Posterior vena cava (tissue), 2 donors: ENCODE measurements at places on chromosomes 2 and 18.

DNA sequence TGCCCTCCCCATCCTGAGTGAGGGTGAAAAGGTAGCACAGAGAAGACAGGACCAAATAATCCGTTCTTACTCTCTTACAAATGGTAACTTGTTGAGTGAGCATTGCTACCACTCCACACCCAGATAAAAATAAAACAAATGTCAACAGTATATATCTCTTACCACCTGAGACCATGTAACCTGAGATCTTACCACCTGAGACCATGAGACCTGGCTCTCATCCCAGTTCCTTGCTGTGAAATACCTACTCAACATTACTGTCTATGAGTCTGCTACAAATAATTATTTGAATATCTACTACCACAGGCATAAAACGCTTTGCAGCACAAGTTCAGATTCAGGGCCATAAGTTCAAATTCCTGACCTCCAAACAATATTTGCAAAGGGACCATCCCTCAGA lies 234.7 kb downstream of the C1D start:
- no peak for DNase-seq

DNA sequence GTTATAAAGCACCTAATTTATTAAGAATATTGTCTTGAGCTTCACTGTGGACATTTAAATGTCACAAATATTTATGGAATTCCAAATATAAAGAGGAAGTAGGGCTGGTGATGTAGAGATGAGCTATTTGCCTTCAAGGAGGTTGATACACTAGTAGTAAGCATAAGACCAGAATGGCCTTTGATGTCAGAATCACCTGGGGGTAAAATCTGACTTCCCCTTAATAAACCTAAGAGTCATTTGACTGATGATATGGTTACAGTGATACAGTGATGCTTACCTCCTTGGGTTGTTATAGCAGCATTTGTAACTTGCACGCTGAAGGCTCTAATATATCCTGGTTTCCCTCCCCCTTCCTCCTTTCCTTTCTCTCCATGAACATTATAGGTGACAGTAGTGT lies 143.7 kb downstream of the CERS6 start:
- DNase-seq, result no peak

DNA sequence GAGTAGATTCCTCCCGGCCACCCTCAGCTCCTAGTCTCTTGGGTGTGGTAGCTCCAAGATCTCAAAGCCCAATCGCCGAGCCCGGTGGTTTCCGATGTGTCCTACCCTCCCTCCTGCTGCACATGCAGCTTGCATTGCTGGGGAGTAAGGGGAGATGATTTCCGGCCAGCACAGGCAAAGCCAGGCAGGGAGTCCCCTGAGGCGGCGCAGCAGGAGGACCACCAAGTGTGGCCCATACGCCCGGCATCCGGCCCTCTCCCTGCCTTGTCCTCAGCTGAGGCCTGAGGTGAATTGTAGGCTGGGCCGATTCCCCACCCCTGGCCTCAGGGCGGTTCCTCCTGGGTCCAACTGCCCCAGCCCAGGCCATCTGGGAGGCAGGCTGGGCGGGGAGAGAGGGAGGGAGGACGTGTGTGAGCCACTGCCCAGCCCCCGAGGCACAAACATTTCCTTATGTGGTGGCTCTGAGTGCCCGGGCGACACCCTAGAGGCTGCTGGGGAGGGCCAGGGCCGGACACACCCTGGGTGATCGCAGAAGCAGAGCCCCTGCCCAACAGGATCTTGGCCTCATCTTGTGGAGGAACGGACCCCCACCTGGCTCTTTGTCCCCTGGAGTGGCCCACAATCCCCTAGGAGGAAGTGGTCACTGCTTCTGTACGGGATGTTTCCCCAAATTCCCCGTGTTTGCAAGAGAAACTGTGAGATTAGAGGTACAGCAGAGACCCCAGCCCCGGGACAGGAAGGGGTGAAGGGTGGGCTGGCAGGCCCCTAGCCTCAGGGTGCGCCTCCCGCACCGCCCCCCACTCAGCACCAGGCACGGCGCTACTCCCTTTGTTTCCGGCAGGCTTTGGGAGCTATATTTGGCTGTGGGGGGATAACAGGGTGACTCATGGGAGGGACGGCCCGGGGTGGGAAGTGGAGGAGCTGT lies 41.9 kb upstream of the PTMA start:
- DNase-seq, result peak; percentile 98

- no peak for DNase-seq
Observed at GRCh38 chr2:40511661-40512213, 59.8 kb upstream of the SLC8A1 start.

DNA sequence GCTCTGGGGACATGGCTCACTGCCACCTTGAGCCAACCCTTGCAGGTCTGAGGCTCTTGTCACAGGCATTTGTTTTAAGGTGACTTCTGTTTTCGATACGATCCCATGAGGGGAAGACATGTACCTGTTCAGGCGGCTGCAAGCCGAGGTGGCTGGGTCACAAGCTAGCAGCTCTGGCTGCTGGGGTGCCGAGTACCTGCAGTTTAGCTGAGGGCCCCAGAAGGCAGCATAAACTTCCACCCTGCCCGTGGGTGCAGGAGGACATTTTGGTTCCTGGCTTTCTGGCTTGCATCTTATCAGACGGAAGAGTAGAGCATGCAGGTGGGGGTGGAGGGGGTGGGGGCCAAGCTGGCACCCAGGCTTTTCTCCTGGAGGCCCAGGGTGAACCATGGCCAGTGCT lies 28.4 kb downstream of the COA5 start:
- no peak for DNase-seq

DNA sequence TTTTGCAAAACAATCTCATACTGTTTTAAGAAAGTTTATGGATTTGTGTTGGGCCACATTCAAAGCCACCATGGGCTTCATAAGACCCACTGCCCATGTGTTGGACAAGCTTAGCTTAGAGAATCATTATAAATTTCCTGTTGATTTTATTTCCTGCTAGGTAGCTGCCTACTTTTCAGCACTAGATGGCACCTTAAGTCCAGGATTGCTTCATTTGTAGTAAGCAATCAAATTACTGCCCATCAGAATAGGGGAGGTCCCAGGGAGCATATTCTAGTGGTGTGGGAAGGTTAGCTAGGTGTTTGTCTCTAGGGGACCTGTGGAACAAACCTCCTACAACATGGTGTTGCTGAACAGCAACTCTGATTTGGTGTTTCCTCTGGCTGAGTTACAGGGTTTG lies 11.0 kb upstream of the DCDC2C start:
- no peak for DNase-seq

- peak; percentile 15 for DNase-seq
Observed at GRCh38 chr2:232983669-232984140, 29.4 kb downstream of the NGEF start.

DNA sequence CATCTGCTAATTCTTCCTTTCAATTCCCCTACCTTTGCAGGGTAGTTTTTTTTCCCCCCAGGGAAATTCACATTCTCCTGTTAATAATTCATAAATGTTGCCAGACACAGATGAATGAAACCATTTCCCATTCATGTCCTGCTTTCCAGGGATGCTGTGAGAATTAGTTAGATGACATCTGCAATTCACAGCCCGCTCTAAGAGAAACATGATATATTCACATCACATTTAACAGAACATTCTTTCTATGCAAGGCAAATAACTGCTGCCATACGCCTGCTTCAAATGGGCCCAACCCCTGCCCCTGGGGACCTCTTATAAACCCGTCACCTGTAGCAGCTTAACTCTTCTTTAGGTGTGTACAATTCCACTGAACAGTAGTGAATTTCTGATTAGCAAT lies 110.6 kb upstream of the CTAGE1 start:
- no peak for DNase-seq

DNA sequence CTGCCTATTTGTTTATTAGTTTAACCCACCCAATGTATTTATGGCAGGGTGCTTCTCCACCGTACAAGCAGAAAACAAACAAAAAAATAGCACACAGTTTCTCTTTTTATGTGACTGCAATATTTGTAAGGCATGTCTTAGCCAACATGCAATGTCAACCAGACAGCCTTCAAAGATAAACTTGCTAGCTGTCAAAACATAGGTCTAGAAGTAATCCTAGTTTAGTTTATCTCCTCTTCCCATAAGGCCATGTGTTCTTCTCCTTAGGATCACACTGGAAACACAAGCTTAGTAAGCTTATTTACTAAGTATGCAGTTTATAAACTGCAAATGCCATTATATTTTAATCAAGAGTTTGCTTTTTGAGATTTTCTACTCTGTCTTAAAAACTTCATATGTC lies 75.6 kb downstream of the LDAH start:
- DNase-seq, result no peak

DNA sequence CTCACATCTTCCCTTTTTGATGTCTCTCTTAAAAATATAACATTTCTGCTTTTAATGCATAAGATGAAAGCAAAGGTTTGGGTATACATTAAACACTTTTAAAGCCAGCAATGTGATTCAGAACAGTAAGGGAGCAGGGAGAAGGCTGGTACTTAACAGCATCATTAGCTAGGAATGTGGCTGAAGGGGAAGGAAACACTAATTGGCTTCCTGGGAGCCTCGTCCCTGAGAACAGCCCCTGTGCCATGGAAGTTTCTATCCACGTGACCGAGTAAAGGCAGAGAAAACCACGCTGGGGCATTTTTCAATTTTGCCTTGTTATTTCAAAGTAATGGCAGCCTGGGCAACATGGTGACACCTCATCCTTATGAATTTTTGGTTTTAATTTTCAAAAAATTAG lies 109.2 kb upstream of the GPC1 start:
- peak; percentile 23 for DNase-seq

DNA sequence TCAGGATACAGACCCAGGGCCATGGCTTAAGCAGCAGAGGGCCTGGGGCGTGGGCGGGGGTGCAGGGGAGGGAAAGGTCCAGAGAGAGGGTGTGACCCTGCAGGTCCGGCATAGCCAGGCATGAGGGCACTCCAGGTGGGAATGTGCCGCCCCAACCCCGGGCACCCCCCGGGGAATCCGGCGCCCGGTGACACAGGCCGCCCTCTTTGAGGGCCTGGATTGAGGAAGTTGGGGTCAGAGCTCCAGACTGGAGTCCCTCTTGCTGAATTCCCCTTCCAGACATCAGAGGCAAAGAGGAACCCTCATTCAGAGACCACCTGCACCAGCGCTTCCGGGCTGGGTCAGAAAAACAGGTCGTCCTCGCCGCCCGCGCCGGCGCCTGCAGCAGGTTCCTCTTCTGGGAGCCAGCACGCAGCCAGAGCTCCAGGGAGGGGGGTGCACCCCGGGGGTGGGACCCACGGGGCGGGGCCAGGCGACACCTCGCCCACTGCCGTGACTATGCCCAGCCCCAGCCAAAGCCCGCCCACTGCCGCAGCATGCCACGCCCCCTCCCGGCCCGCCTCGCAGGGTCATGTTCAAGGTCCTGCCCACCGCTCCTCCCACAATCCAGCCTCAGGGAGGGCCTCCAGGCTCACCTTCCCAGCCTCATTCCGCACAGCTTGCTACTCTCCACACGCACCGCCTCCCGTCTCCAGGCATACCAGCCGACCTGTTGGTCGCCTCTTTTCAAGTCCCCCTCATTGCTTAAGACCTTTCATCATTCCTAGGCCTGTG lies 98.3 kb upstream of the ID2 start:
- peak; percentile 97 for DNase-seq

DNA sequence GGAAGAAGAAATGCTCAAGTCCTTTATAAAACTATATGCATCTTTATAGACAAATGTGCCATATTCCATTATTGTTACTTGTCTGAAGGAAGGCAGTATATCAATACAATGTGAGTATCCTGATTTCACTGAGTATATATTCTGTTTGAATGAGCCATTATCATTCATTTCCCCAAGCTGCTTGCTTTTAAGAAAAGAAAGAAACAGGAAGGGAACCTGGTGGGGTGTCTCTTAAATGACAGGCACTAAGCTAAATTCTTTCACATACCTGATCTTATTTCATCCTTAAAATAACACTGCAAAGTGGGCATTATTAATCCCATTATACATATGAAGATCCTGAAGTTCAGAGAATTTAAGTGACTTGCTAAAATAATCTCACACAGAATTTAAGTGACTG lies 307.9 kb downstream of the SLC8A1 start:
- DNase-seq, result no peak

GRCh38 chr18:56322406-56322805 lies 316.0 kb downstream of the TXNL1 start:
- DNase-seq, result no peak

GRCh38 chr2:79393806-79394484 lies 118.9 kb upstream of the CTNNA2 start:
- no peak for DNase-seq

- no peak for DNase-seq
Observed at GRCh38 chr2:193843675-193844074, 1648.9 kb upstream of the TMEFF2 start.

DNA sequence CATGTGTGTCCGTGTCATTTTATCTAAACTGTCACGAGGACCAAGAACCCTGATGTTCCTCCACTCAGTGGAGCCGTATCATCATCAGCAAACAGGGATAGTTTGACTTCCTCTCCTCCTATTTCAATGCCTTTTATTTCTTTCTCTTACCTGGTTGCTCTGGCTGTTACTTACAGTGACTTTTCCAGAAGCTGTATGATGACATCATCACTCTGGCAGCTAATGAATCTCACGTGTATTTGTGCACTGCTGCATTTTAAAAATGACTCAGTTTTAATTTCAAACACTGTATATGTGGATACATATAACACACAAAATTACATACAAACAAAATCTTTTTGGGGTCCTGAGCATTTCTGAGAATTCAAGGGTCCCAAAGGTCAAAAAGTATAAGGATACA lies 481.4 kb downstream of the CDH2 start:
- DNase-seq, result no peak

DNA sequence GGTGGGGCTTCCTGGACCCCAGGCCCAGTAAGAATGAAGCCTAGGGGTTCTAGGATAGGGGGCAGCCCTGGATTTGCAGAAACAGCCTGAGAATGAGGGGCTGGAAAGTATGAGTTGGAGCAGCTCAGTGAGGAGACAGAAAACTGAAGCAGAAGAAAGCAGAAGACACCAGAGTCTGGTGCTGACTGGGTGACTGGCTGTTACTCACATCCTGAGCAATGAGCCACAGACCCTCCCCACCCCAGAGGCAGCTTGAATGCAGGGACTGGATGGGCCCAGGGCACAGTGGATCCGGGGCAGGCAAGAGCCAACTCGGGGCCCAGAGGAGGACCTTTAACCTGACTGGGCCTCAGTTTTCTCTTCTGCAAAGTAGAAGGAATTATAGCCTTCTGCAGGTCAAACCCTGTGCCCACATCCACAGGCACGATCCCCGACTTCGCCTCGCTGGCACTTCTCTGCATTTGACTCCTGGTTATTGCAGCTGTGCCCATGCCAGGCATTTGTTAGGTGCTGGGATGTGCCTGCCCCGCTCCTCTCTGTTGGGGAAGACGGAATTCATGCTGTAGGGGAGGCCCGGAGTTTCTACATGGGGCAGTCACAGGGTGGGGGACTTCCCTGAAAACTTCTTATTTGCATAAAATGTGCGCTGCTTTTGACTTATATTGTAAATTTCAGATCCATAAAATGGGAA lies 8.5 kb downstream of the STEAP3 start:
- DNase-seq, result no peak

GRCh38 chr2:60882971-60883753 lies 1.8 kb downstream of the REL start:
- DNase-seq, result no peak

DNA sequence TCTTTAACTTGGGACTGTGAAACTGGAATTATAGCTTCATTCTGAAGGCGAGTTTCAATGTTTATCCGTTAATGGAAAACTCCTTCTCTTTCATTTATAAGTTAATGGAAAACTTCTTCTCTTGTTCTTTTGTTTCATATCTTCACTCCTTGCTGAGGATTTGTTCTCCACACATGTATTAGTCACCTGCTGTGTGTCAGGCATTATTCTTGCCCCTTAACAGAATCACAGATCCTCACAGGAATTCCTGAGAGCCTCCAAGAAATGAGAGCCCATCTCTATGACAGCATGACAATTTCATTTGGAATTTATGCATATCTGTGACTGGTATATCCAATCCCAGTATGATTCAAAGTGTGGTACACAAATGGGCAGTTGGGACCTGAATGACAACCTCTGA lies 545.8 kb downstream of the BCL11A start:
- no peak for DNase-seq

- no peak for DNase-seq
Observed at GRCh38 chr18:60040971-60041370, 141.2 kb downstream of the PMAIP1 start.
